ENCODE measurements at places on chromosomes 3 and 15. TPM values are rescaled to one million over a fixed set of nuclear protein-coding genes. Genes with fewer than 3 reads are reported as not detected.

CCDC71 gene
- total RNA-seq: 17.5 TPM

GRCh38 chr15:73264881-73265280, 103.9 kb downstream of the HCN4 start:
- DNase-seq: no peak

ZDHHC19 gene
- total RNA-seq: not detected

GRCh38 chr15:84840741-84841429, 23.7 kb downstream of the ALPK3 start:
- peak; percentile 93 for DNase-seq
